ENCODE measurements at places on chromosomes 13 and 19.
A peak's percentile ranks its signal among the peaks of the same experiment; 100 is the strongest.

- DNase-seq = no peak
Measured at GRCh38 chr19:29001597-29002245, 211.2 kb downstream of the UQCRFS1 start.

DNA sequence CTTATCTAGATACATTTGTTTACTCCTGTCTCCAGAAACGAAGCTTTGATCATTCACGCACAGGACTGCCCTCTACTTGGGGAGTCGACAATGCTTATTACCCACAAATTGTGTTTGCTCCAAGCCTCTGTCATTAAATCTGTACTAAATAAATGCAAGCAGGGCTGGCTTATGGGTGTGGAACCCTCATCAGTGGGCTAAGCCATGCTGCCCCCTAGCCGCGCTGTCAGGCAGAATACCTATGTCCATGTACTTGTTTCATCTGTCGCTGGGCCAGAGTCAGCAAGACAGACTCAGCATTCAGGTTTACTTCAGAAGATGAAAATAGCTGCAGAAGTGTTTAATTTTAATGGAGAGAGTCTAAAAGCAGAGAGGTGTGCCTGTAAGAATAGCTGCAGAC, 110.0 kb upstream of the PRR20A start:
- no peak for DNase-seq

- no peak for DNase-seq
Measured at GRCh38 chr19:3137119-3137518, 1.3 kb downstream of the GNA15 start.

GRCh38 chr13:33940898-33941297, 122.9 kb downstream of the RFC3 start:
- no peak for DNase-seq

- peak; percentile 96 for DNase-seq
Measured at GRCh38 chr13:39655569-39656324, at the start of gene COG6. Gene COG6 (plus strand): TSS chr13:39655662. CDS start chr13:39655727, 65 bp downstream.

DNA sequence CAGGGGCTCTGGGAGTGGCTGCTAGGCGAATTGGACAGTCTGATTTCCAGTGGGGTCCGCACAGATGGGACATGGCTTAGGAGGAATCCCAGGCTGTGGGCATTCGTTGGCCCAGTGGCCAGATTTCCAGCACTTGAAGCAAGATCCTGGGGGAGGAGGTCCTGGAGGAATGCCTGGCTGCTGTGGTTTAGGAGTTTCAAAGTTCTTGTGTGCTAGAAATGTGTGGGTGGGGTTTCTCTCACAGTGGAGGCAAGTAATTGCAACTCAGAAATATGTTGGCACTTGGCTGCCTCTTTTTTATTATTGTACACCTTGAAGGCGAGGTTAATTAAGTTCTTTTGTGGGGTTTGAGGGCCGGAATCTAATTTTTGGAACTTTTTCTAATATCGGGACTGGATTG, 17.1 kb downstream of the IGFL3 start:
- DNase-seq = no peak

DNA sequence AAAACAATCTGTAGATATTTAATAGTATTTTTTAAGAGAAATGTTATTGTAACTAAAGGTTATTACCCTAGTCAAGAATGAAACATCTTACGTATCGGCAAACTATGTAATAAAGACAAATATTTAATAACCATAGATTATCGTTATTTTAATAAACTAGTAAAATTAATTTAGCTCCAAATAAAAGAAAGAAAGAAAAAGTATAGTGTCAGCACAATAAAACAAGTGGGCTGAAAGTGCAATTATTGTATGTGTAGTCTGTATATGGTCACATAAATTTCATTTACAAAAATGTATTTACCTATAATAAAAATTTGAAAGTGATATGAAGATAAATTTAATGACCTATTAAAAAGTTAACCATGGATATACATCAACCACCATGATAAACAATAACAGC, 1258.4 kb upstream of the MIR17HG start:
- no peak for DNase-seq

DNA sequence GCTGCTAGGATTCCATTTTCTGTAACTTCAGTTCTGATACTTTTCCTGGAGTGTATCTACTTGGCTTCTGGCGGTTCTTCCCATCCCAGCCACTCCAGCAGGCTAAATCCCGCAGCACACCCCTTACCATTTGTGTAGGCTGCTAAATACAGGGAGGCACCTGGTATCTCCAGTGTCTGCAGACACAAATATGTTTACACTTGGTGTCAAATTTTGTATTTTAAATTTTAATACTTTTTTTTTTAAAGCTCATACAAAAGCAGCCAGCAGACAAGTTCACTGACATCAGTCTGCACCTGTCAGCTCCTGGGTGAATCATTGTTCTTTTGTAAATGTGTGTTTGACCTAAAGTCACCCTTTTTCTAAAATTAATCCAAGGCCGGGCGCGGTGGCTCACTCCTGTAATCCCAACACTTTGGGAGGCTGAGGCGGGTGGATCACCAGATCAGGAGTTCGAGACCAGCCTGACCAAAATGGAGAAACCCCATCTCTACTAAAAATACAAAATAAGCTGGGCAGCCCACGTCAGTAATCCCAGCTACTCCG, 3.4 kb upstream of the ZSCAN4 start:
- no peak for DNase-seq

DNA sequence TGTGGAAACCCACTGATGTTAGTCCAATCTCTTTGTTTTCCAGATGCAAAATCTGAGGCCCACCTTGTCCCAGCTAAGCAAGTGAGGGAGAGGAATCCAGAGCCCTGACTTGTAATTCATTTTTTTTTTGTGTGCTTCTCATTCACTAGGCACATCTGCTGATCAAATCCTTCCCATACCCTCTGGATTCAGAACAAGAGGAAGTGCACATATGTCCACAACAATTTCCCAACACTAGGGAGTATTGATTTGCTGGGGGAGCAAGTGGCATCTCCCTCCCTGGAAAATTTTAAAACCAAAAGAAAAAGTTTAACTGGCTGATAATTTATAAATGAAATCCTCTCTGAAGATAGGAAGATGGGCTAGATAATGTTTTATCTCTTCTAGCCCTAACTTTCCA, 94.6 kb upstream of the RFC3 start:
- no peak for DNase-seq

GRCh38 chr19:46475986-46476385, 4.6 kb upstream of the PNMA8A start:
- no peak for DNase-seq

- no peak for DNase-seq
Measured at GRCh38 chr13:85671336-85671735, 127.9 kb downstream of the SLITRK6 start.

GRCh38 chr13:22903925-22904324, 276.9 kb upstream of the SGCG start:
- no peak for DNase-seq

DNA sequence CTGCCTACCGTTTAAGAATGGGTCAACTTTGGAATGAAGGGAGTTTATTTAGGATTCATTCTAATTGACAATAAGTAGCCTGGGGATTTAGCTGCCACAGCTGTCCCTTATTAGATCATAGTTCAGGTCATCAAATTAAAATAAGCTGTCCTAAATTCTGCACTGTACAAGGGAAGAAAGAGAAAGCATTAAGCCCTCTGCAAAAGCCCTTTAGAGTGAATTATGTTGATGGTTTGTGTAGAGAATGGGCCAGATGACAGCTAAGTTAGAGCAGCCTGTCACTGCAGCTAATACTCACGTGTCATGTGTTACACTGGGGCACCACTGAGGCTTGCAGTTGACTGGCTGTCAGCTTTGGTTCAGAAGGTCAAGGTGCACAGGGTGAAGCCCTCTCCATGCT, 737.1 kb upstream of the SLC10A2 start:
- no peak for DNase-seq

GRCh38 chr19:55087542-55087901, 11.9 kb downstream of the EPS8L1 start:
- DNase-seq = no peak

- DNase-seq = no peak
Measured at GRCh38 chr13:50437252-50437651, 406.2 kb downstream of the DLEU7 start.

All from activated CD4-positive, alpha-beta memory T cell treated with anti-CD3 and anti-CD28 coated beads for 36 hours (primary cell).